GM13977 (cell line): ENCODE measurements at places on chromosomes 5 and 9.
A peak's percentile ranks its signal among the peaks of the same experiment; 100 is the strongest.

- DNase-seq, result no peak
Observed at GRCh38 chr9:34517185-34517584, 5.6 kb downstream of the ENHO start.

- DNase-seq, result no peak
Observed at GRCh38 chr9:131833083-131833482, 93.2 kb upstream of the RAPGEF1 start.

DNA sequence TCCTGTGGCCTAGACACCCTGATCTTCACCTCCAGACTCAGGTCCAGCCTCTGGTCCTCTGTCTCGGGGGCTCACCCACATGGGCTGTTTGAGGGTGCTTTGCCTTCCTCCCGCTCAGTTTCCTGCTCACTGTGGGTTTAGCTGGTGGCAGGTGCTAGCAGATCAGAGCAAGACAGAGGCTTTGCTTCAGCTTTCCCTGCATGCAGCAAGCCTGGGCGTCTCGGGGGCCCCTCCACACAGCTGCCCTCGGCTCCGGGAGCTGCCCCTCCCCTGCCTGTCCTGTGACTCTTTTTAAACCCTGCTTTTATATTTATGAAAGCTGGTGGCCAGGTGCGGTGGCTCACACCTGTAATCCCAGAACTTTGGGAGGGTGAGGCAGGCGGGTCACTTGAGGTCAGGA, 14.6 kb downstream of the MRPL36 start:
- DNase-seq, result no peak

- DNase-seq, result no peak
Observed at GRCh38 chr5:73989956-73990355, 364.0 kb downstream of the ARHGEF28 start.

- DNase-seq, result peak; percentile 24
Observed at GRCh38 chr5:122730037-122730436, 44.8 kb upstream of the SNX2 start.

- DNase-seq, result no peak
Observed at GRCh38 chr9:16429671-16430070, 440.8 kb downstream of the BNC2 start.

DNA sequence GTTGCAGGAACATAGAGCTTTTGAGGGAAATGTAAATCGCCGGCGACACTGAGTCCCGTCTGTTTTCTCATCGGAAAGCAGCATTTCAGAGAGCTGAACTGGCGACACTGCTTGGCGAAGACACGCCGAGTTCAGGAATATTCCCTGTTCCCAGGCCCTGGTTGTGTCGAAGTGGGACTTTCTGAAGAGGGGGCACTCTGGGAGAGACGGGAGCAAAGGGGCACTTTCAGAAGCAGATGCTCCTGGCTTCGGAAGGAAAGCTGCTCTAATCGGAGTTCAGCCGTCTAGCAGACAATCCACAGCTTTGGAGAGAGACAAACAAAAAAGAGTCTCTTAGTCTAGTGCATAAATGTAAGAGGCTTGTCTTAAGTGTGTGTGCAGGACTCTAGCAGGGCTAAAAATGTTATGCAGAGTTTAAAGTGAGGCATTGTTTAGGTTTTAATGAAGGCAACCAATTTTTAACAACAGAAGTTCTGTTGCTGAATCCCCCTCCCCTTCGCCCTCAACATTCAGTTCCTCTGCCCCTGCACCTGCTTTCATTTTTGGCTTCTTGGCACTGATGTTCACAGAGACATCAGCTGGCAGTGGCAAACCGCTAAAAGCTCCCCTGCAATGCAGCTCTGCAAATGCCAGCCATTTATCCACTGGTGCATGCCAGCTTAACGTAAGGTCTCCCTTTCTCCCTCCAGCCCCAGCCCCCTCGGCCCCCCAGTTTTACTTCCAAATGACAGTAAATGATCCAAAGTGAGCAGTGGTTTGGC, 289.5 kb upstream of the MPDZ start:
- no peak for DNase-seq

GRCh38 chr5:17951392-17952169, 317.3 kb downstream of the TAF11L14 start:
- DNase-seq, result no peak

DNA sequence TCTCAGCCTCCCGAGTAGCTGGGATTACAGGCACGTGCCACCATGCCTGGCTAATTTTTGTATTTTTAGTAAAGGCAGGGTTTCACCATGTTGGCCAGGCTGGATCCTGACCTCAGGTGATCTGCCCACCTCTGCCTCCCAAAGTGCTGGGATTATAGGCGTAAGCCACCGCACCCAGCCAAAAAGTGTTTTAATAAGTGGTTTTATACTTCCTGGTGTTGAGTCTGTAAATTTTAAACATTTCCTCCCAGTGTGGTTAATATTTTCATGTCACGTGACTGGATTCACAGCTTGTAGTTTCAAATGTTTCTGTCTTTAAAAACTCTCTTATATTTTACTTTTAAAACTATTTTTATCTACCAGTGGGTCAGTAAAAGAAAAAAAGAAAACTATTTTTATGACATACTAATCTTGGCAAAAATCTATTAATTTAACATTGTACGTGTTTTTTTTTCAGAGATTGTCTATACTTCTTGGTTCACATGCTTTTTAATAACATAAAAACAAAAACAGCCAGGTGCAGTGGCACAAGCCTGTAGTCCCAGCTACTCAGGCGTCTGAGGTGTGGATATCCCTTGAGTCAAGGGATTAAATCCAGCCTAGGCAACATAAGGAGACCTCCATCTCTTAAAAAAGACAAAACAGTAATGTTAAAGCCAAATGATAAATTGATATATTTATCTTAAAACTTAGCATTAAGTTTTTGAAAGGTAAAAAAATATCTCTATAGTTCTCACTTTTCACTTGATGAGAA, 117.1 kb downstream of the DMXL1 start:
- DNase-seq, result no peak

DNA sequence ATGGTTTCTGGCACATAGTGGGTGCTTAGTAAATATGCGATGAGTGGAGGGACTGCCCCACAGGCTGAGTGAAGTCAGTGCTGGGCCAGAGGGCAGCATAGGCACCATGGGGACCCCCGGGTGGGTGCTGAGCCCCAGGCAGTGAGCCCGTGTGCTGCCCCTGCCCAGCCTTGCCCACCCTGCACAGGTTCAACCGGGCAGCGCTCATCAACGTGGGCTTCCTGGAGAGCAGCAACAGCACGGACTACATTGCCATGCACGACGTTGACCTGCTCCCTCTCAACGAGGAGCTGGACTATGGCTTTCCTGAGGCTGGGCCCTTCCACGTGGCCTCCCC, 7.2 kb downstream of the B4GALT7 start:
- DNase-seq, result no peak

DNA sequence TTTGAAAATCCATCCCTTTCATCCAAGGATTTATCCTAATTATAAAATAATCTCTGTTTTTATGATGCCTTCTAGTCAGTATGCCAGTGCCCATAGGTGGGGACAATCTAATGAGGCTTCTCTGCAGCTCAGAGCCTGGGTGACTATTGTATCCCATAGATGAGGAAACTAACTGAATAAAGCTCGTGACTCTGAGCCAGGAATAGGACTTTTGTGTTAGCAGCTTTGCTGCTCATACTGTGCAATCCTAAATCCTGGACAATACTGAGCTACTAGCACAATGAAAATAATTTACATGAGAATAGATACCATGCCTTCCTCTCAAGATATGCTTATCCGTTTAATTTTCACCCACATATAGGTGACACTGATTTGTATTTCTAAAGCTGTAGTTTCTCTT, 443.0 kb downstream of the PLK2 start:
- no peak for DNase-seq

DNA sequence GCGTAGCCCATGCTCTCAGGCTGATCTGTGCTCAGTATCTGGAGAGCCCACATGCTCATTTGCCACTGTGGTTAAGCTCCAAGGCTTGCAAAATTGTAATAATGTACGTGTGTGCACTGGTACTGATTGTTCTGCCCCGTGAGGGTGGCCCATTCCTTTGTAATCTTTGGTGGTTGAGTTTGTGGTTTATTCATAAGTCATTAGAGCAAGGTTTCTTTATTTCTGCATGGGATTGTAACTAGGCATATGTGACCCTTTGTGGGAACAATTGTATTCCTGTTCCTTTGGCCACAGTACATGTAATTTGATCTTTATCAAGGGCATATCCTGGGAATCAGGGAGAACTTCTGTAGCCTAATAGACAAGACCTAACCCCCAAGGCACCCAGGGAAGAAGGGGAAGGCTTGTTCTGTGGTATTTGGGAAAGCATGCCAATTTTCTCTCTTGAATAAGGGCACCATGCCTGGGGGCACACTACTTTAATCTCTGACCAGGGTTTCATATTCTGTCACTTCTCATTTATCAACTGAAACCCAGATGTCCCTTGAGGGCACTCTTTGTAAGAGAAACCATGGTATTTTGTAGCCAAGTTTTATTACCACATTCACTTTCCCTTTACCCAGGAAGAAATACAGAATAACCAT, 74.6 kb downstream of the NPR3 start:
- no peak for DNase-seq

DNA sequence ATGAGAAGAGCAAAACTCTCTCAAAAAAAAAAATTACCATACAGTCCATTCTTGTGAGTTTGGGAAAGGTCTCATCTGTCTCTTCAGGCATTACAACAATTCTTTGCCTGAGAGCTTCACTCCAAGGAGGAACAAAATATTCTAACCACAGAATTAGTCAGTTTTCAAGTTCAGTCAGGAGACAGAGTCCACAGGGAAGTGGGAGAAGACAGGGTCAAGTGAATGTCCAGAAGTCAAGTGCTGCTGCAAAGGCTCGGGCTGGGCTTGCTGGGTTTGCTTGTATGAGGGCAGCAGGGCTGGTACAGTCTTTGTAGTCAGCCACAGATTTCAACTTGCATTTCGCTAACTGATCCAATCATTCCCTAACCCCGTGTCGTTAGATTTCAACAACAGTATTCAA, 17.6 kb upstream of the HEXB start:
- no peak for DNase-seq

DNA sequence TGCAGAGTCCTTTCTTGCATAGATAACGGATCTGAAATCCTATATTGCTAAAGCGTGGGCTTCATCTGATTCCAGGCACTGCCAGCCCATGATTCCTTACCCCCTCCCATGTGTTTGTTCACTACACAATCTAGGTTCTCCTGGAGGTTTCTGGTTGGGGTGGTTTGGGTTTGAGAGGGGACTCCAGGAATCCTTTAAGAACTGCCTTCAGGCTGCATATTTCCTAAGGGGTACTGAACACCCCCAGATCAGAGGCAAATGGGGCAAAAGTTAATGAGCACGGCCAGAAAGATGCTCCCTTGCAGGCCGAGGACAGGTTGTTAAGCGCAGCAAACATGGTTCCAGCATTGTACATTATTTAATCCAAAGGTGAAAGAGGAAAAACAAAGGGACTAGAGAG, 9.9 kb downstream of the NR2F1 start:
- no peak for DNase-seq

- DNase-seq, result no peak
Observed at GRCh38 chr9:20659474-20659967, 24.5 kb upstream of the FOCAD start.

DNA sequence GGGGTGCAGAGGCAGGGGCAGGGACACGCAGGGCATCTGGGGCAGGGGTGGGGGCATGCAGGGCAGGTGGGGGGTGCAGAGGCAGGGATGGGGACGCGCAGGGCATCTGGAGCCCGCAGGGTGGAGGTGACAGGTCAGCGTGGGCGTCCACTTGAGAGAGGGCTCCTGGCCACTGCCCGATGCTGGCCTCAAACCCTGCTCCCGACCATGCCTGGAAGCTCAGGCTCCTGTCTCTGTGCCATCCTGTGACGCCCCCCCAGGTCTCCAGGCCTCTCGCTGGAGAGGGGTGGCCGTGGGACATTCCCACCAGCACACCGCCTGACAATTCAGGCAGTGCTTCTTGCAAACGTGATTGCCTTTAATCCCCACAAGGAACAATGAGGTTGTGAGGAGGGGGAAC, 33.0 kb downstream of the ZDHHC11B start:
- DNase-seq, result peak; percentile 1

- DNase-seq, result no peak
Observed at GRCh38 chr5:169667896-169668674, 31.0 kb downstream of the DOCK2 start.

- no peak for DNase-seq
Observed at GRCh38 chr5:118405650-118406061, 582.7 kb downstream of the DTWD2 start.

DNA sequence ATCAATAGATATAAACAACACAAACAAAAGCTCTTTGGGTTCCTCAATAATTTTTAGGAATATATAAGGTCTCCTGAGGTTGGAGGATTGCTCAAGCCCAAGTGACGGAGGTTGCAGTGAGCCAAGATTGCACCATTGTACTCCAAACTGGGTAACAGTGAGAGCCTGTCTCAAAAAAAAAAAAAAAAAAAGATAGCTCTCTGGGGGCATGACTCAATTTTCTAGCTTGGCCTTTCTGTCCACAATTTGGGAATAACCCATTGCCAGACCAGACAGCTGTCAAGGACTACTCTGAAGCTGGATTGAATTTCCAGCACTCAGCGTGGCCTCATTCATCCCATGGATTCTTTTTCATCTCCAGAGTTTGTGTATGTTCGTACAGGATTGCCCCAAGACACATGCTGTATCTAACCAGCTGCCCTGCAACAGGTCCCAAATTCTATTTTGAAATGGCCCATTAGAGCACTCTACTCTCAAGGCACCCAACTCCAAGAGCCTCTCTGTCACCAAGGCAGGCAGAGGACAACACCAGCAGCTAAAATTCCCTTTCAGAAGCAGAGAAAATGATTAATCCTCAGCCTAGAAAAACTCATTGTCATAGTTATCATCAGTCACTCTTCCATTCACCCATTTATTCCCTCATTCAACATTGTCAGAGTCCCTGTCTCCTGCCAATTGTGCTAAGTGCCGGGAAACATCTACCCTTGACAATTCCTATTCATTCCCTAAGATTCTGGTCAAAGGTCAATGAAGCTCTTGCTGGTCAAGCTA, 8.7 kb downstream of the FAM193B start:
- no peak for DNase-seq

DNA sequence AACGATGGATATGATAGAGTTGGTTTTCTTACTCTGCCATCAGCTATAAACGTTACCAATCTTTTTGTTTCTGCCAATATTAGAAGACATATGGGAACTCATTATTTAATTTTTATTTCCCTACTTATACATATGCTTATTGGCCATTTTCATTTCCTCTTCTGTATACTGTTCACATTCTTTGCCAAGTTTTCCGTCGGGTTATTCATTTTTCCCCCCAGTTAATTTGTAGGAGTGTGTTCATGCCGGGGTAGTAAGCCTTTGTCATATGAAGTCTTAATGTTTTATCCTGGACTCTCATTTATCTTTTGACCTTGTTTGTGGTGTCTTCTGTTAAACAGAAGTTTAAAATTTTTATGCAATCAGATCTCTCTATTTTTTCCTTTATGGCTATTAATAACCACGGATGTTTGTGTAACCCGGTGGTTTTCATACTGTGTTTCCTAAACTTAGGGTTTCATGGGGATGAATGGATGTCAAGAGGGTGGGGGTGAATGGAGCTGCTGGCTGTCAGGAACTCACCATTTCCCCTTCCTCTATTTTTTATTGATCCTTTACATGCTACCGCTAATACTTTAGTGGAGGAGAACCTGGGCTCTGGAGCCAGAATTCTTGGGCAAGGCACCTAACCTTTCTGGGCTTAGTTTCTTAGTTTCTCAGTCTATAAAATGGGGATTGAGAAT, 42.5 kb upstream of the PPARGC1B start:
- no peak for DNase-seq

GRCh38 chr5:180119903-180120236, 48.3 kb upstream of the RNF130 start:
- DNase-seq, result no peak

- DNase-seq, result no peak
Observed at GRCh38 chr5:59193616-59194319, 610.9 kb downstream of the RAB3C start.

- no peak for DNase-seq
Observed at GRCh38 chr5:174363934-174364333, 318.4 kb downstream of the NSG2 start.
